ENCODE measurements at places on chromosomes 7 and 10.

DNA sequence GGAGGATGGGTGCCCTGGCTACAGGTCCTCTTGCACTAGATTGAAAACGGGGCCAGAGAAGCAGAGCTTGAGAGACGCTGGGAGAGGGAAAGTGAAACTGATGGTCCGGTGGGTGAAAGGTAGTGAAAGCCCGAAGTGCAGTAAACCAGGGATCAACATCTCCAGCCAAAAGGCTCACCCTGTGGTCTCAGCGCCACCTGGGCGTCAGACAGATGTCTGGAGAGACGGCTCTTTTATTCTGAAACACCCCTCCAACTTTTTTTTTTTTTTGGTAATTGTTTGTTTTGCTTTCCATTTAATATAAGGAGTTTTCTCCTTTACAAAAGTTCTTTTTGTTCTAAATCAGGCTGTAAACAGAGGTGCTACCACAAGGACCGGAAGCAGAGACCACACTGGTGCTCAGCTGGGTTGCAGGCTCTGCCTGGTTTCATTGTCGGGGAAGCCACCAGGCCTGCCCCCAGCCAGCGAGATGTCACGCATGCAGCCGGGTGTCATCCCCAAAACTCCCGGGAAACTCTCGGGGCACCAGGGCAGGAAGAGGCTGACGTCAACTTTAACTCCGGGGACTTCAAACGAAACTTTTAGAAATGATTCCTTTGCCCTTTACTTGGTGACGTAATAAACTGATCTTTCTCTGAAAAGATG, 11.2 kb downstream of the IL2RA start:
- DNase-seq: peak; percentile 67

DNA sequence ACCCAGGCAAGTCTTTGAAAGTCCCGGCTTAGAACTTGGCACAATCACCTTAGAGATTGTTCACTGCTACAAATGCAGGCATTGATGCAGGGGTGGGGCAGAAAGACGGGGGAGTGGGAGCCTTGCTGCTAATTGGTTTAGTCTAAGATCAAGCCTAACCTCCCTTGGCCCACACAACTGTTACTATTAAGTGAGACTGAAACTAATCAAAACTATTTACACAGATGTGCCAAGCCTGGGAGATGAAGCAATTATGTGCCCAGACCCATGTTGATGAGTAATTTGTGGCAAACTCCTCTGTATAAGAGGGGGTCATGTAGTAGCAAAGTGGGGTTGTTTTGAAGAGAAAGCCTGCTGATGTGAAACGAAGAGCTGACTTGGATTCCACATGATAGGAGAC, 178.2 kb upstream of the ITGB1 start:
- DNase-seq: no peak

DNA sequence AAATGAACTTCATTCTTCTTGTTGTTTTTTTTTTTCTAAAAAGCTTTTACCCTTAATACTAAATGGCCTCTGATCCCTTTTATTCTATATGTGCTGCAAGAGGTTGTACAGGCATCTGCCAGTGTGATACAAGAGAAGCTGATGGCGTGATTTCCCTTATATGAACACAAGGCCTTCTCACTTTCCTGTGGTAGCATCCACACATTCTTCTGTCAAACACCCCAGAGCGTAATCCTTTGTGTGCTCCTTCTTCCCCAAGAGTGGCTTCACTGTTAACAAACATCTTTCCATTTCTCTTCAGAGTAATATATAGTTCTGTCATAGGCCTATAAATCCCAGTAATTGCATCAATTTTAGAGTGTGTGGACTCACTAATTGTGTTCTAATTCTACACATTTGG, 86.3 kb upstream of the CAPZA2 start:
- no peak for DNase-seq

GRCh38 chr7:23299770-23300300, 696 bp downstream of the MALSU1 start:
- peak; percentile 40 for DNase-seq

GRCh38 chr7:37740398-37740797, 56.8 kb downstream of the GPR141 start:
- no peak for DNase-seq

DNA sequence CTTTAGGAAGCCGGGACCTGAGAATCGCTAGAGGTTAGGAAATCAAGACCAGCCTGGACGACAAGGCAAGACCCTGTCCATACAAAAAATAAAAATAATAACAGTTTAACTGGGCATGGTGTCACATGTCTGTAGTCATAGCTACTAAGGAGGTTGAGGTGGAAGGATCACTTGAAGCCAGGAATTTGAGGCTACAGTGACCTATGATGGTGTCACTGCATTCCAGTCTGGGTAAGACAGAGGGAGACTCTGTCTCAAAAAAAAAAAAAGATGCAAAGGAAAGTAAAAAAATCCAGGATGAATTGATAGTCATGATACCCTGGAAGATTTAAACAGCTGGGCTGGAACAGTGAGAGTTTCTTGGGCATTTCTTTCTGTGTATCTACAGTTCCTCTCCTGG, 463.2 kb downstream of the GALNT17 start:
- no peak for DNase-seq

GRCh38 chr7:13420726-13421125, 568.7 kb downstream of the ETV1 start:
- no peak for DNase-seq

DNA sequence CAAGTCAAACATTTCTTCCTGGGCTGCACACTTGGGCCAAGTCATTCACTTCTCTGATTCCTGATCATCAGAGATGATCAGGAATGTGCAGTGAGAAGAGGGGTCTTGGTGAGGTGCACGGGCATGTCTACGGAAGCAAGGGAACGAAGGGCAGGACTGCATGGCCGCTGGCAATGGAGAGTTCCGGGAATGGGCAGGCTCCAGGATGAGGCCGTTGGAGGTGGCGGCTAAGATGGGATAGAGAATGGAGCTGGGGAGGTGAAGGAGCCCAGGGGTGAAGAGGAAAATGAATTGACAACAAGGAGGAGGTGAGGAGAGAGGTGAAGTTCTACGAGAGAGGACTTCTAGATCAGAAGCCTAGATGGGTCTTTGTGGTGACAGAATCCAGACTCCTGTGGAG, 260.0 kb downstream of the GRID1 start:
- DNase-seq: no peak

DNA sequence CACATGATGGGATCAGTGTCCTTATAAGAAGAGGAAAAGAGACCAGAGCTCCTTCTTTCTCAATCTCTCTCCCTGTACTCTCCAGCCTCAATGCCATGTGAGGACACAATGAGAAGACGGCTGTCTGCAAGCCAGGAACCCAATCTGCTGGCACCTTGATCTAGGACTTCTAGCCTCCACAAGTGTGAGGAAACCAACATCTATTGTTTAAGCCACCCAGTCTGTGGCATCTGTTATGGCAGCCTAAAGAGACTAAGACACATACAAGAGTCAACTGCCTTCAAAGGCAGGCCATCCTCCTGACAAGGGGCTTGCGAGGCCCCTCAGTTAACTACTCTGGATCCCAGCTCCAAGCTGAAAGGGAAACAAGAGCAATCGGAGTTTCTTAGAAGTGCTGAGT, 218.2 kb upstream of the FRMD4A start:
- DNase-seq: no peak

DNA sequence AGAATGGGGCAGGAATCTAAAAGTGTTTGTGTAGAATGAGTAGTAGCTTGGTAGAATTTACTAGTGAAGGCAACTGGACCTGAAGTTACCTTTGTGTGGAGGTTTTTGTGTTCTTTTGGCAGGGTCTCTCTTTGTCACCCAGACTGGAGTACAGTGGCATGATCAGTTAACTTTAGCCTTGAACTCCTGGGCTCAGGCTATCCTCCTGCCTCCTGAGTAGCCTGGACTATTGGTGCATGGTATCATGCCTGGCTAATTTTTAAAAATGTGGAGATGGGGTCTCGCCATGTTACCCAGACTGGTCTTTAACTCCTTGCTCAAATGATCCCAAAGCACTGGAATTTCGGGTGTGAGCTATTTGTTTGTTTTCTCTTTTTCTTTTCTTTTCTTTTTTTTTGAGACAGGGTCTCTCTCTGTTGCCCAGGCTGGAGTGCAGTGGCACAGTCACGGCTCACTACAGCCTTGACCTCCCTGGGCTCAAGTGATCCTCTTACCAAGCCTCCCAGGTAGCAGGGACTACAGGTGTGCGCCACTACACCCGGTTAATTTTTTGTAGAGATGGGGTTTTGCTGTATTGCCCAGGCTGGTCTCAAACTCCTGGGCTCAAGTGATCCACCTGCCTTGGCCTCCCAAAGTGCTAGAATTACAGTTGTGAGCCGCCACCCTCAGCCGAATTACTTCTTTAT, 76.7 kb downstream of the MKLN1 start:
- no peak for DNase-seq

GRCh38 chr7:31204071-31204470, 136.5 kb downstream of the NEUROD6 start:
- DNase-seq: no peak
